ENCODE measurements at places on chromosomes 2 and 18.
A peak's percentile ranks its signal among the peaks of the same experiment; 100 is the strongest.

GRCh38 chr2:165113414-165113813 is 90.4 kb downstream of the SCN3A start:
- DNase-seq: no peak

- DNase-seq: no peak
Measured at GRCh38 chr2:8224347-8225190, 457.3 kb upstream of the ID2 start.

DNA sequence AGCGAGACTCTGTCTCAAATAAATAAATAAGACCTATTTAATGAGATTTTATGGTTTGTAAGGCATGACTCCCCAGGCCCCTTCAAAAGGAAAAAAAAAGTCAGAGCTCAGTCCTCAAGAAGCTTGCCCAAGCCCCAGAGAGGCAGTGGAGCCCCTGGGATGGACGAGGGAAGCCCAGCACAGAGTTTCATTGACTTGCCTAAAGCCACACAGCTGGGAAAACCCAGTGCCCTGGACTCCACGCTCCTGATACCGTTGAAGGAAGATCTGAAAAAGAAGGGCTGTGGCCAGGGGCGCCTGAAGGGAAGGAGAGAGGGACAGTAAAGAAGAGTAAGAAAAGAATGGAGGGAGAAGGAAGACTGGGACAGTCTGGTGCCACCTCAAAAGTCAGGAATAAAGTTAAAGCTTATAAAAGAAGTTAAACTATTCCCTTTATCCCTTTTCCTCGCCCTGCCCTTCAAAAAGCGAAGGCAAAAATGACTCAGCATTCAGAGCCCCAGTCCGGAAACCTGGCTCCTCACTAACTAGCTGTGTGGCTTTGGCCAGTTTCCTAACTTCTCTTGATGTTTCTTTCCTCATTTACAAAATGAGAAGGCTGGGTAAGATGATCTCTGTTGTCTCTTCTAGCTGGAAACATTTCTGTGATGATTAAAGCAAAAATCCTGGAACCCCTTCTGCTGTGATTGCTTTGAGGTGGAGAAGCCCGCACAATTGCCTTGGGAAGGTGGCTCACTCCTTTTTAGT is 46.7 kb downstream of the LYPD1 start:
- no peak for DNase-seq

GRCh38 chr2:393711-394696 is 106.1 kb upstream of the ALKAL2 start:
- DNase-seq: peak; percentile 29

GRCh38 chr18:13256444-13257305 is 38.1 kb downstream of the LDLRAD4 start:
- DNase-seq: peak; percentile 14

GRCh38 chr18:31500051-31500688 is 2.2 kb downstream of the DSG2 start:
- no peak for DNase-seq

Measured in NCI-H510A treated with DMSO at 0.1 percent for 48 hours (cell line).